ENCODE measurements at places on chromosomes 5 and 9. TPM values are rescaled to one million over a fixed set of nuclear protein-coding genes. Genes with fewer than 3 reads are reported as not detected.

The OLFM1 gene
- 0.64 TPM for total RNA-seq

DNA sequence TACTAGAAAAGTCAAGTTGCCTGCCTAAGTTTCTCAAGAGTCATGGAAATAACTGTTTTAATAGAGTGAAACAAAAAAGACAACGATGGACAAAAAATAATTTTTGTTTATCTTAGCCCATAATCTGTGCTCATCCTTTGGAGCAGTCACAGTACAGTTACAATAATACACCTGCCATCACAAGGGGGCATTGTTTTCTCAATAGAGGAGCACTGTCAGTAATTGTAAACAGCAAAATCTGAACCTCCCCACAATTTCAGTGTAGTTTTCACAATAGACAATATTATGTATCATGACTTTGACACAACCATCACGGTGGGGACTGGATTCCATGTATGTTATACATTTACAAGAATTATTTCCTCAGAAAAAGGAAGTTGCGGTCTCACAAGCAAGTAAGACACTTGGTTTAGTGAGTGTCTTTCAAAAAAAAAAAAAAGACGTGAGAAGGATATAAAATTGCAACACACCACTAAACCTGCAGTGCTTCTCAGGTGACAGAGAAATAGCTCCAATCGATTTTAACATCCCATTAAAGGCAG, 586.3 kb downstream of the PTPRD start:
- DNase-seq, result no peak

DNA sequence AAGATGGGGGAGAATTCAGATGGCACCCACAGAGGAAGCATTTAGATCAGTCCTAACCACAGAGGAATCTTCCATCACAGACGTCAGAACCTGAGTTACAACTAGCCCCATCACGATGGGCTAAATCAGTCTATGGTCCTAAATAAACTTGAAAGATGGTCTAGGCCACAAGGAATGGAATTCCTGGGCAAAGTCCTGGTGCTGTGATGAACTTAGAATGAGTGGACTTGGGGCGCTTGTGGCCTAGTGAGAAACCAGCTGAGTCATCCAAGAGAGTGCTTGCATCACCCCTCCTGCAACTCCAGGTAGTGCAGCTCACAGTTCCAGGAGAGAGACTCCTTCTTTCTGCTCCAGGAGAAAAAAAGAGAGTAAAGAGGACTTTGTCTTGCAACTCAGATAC, 722.9 kb upstream of the RGMB start:
- DNase-seq, result no peak

DNA sequence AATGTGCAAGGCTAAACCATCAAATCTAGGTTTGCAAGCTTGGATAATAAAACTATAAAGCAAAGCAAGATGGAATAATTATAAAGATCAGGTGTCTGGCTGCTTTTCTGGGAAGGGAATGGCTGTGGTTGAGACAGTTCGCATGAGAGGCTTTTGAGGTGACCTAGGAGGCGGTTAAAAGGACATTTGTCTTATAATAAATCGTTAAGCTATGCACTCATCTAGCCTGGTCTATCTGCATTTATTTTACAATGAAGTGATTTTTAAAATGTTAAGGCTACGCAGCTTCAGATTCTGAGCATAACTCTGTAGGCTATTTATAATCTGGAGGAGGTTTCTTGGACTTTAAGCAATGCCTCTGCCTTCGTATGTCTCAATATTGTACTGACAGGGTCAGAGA, 29.4 kb upstream of the MAN2A1 start:
- DNase-seq, result no peak

GRCh38 chr9:107999890-108000289, 510.3 kb upstream of the KLF4 start:
- DNase-seq, result no peak

- no peak for DNase-seq
Observed at GRCh38 chr5:16410338-16410737, 55.3 kb downstream of the ZNF622 start.

- no peak for DNase-seq
Observed at GRCh38 chr9:20582150-20582549, 40.1 kb downstream of the MLLT3 start.

DNA sequence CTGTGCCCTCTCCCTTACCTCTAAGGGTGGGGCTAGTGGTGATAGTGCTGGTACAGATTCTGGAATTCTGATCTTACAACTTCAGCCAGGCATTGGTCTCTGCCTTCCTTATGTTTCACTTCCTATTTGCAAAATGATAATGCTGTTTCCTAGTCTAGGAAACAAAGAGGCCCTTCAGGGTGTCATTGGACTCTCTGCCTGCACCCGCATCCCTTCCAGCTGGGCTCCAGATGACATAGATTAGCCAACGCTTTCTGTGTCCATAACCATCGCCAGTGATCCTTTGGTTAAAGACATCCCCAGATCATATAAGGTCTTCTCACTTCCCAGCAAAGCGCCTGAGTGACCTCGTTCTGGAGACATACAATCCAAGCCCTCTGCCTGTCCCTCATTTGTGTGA, 180.7 kb downstream of the ERCC6L2 start:
- no peak for DNase-seq

The PCDHGA11 gene
- total RNA-seq, result 1.1 TPM

GRCh38 chr5:40291338-40291737, 388.4 kb upstream of the PTGER4 start:
- DNase-seq, result no peak

The ZNF618 gene
- 2.1 TPM for total RNA-seq

The FRMPD1 gene
- total RNA-seq, result 0.18 TPM

DNA sequence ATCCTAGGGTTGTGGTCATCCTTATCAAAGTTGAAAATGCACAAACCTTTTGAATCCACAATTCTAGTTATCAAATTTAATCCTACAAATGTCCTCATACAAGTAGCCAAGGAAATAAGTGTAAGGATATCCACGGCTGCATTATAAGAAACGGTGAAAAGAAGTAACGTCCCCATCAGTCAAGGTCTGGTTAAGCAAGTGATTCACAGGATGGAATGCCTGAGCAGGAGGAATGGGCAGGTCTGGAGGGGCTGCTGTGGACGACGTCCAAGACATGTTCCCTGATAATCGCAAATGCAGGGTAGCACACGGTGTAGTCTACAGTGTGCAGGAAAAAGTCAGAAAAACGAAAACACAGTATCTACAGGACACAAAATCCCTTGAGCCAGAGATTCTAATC, 118.6 kb downstream of the ADAMTS2 start:
- DNase-seq, result no peak
